ENCODE measurements at places on chromosomes 2 and 18.

- DNase-seq = no peak
These were observed 12.8 kb upstream of the TMEM18 start for GRCh38 chr2:689877-690510.

- DNase-seq = peak; percentile 39
These were observed 56.2 kb upstream of the ATP8B1 start for GRCh38 chr18:57859314-57859713.

DNA sequence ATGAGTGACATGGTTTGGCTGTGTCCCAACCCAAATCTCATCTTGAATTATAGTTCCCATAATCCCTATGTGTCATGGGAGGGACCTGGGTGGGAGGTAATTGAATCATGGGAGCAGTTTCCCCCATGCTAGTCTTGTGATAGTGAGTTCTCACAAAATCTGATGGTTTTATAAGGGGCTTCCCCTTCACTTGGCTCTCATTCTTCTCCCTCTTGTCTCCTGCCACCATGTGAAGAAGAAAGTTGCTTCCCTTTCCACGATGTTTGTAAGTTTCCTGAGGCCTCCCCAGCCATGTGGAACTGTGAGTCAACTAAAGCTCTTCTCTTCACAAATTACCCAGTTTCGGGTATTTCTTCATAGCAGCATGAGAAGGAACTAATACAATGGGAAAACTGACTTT, 14.0 kb downstream of the DNAH7 start:
- no peak for DNase-seq

DNA sequence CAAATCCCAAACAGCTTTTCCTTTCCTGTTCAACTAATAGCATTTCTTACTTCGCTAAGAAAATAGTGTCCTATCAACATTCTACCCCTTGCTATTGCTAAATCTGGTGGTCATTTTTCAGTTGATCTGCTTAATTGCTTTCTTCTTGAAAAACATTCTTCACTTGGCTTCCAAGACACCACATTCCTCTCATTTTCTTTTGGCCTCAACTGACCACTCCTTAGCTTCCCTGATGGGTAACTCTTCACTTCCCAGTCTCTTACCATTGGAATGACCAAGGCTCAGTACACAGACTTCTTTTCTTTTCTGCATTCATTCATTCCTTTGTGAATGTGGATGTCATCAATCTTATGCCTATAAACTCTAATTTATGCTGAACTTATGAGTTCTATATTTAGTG, 230.8 kb upstream of the CDH2 start:
- peak; percentile 2 for DNase-seq

DNA sequence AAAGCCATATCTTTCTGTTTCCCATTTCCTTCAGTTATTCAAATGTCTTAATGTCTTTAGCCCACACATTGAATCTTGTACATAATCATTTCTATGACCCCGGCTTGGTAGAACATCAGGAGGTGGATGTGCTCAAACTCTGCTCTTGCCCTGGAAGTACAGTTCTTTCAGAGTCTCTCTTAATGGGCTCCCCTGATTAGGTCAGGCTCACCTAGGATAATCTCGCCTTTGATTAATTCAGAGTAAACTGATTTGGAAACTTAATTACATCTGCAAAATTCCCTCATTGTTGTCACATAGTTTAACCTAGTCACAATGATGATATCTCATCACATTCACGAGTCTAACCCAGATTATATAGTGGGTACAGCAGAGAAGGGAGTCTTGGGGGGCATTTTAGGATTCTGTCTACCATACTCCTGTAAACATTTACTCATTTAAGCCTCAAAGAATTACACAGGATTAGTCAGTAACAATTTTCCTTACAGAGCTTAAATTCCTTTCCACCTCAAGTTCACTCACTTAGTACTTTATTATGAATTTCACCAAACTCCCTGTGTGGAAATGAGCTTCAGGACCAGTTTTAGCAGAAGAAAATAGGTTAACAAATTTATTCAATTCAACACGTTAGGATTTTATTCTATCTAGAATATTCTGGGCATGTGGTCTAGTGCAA, 135.5 kb downstream of the FHOD3 start:
- no peak for DNase-seq

DNA sequence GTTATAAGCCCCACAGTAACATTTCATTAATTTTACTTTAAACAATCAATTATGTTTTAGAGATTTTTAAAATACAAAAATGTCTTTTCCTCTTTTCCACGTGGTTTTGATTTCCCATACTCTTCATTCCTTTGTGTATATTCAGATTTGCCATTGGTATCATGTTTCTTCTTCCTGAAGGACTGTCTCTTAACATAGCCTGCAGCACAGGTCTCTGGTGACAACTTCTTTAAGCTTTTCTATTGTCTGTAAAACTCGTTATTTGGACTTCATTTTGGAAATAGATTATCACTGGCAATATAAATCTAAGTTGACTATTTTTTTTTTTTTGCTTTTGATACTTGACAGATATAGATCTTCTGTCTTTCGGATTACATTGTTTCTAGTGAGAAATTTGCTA, 115.2 kb upstream of the KLHL29 start:
- DNase-seq = peak; percentile 27

All from iris pigment epithelial cell (primary cell).